Smooth muscle cell of the pulmonary artery (primary cell): ENCODE measurements at places on chromosomes 3 and 15. TPM values are rescaled to one million over a fixed set of nuclear protein-coding genes. Genes with fewer than 3 reads are reported as not detected.

Gene AP3B2
- total RNA-seq = 0.10 and 0.39 TPM in 2 replicates

Gene TNFSF10
- 0.33 and 1.1 TPM in 2 replicates for total RNA-seq

Gene SLC2A2
- total RNA-seq = not detected in 2 replicates

Gene GP9
- total RNA-seq = not detected in 2 replicates

Gene C3orf62
- total RNA-seq = 1.4 and 2.5 TPM in 2 replicates

Gene GOLGA6D
- total RNA-seq = not detected in 2 replicates

Gene FAM81A
- 0.20 and 0.33 TPM in 2 replicates for total RNA-seq

Gene GRAMD2A
- 0.33 and 0.46 TPM in 2 replicates for total RNA-seq

Gene SLC28A1
- 0.10 TPM in 1 of 2 replicates, not detected in the other for total RNA-seq

Gene EFCC1
- total RNA-seq = not detected in 2 replicates

Gene TGM5
- 0.26 TPM in 1 of 2 replicates, not detected in the other for total RNA-seq

Gene ADAMTSL3
- total RNA-seq = 0.78 and 1.6 TPM in 2 replicates

Gene TMA7
- 69.9 and 93.4 TPM in 2 replicates for total RNA-seq
